Muscle of leg (tissue), 16 donors: ENCODE measurements at places on chromosomes 11 and 22. TPM values are rescaled to one million over a fixed set of nuclear protein-coding genes. Genes with fewer than 3 reads are reported as not detected.

DNA sequence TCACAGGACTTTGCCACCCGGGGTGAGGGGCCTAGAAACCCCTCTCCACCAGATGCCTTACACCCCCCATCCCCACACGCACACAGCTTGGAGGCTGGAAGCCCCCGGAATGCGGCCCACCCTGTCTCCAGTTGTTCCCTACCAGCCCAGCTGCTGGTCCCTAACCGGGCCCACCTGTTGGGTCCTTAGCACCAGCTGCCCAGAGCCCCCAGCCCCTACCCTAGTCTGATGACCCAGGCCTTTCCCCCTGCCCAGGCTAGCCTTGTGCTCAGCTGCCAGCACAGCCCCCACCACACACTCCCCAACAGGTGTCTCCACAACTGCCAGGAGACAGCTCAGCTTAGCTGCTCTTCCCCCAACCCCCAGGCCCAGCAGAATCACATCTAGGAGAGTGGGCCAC lies 67.1 kb downstream of the CDKN1C start:
- H3K36me3 ChIP-seq = no peaks in the 10 kb centered on the region
- H3K4me1 ChIP-seq = peaks cover 30% of the 10 kb centered on the region
- H3K27me3 ChIP-seq = peaks cover 2% of the 10 kb centered on the region
- H3K27ac ChIP-seq = no peak overlapping the region

DNA sequence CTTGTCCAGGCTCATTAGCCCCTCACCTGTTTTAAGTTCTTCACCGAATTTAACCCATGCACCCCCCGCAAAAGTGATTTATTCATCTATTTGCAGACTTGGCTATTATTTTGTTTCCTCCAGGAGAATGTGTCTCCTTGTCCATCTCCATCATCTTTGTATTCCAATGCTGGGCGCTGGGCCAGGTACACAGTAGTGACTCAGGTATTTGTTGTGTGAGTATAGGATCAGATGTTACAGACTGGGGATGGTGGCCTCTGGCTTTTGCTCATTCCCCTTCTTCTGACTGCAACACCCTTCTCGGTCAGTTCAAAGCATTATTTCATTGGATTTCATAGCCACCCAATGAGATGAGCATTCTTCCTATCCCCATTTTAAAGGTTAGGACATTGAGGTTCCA lies 408.2 kb downstream of the MN1 start:
- peaks cover 23% of the 10 kb centered on the region for H3K27me3 ChIP-seq
- H3K36me3 ChIP-seq = no peaks in the 10 kb centered on the region
- no peak overlapping the region for H3K27ac ChIP-seq
- no peak overlapping the region for H3K4me3 ChIP-seq
- no peaks in the 10 kb centered on the region for H3K4me1 ChIP-seq

DNA sequence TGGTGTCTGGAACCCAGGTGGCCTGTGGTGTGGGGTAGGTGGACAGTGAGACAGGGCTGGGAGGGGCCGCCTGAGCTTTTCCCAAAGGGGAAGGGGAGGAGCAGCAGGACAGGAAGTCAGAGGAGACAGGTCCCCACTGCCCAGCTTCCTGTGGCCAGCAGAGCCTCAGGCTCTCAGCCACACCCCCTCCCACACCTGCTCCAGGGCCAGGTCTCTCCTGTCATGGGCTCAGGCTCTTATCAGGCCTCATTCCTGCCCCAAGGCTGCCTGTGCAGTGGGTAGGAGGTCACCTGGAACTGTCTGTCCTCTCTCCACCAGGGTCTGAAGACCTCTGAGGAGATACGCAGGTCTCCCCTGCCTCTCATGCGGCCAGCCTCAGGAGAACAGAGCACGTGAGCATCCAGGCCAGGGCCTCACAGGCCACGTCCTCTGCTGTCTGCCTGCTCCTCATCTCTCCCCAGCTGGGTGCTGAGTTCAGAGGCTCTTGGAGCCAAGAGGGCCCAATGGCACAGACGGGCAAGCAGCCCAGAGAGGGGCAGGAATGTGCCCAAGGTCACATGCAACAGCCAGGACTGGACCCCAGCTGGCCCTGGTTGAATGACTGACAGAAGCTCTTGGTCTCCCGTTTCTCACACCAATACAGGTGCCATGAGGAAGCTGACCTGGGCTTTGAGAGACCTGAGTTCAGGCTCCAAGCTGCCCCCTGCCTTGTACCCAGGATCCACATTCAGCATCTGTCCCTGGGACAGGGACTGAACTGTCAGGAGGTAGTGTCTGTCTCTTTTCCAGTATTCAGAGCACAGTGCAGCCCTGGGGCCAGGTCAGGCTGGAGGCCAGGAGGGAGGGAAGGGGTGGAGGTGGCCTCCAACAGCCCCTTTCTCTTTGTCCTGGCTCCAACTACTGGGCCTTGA lies 16.7 kb downstream of the STARD10 start:
- peaks cover 65% of the 10 kb centered on the region for H3K4me1 ChIP-seq
- no peak overlapping the region for H3K27ac ChIP-seq
- no peak overlapping the region for H3K4me3 ChIP-seq
- no peak for DNase-seq
- peaks cover 4% of the 10 kb centered on the region for H3K36me3 ChIP-seq
- peaks cover 8% of the 10 kb centered on the region for H3K27me3 ChIP-seq

DNA sequence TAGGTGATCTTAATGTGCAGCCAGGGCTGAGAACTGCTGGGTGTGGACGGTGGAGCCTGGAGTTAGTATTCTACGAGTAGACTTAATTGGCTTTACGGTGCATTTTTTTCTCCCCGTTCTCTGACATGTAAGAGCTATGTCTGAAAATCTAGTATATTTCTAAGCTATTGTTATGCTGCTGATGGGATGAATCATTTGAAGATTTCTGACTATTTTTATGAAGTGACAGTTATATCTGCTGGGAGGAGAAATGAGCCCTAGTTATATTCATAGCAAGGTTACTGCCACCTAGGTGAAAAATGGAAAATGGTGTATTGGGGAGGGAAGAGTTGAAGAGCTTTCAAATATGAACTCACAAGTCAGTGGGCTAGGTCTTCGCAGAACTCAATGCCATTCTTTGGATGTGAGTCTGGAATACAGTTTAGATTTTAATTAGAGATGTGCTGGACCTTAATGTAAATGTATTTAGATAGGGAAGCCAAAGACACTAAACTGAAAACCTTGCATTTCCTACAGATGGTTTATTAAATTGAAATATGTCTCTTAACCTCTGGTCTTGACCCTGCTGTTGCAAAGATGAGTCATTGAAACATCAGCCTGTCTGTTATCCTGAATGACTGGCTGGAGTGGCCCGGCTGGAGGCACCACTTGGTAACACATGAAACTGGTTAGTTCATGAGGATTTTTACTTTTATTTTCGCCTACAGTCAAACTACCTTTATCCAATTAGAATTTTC lies 293.7 kb downstream of the DDX10 start:
- no peaks in the 10 kb centered on the region for H3K27me3 ChIP-seq
- no peaks in the 10 kb centered on the region for H3K36me3 ChIP-seq
- no peak overlapping the region for H3K27ac ChIP-seq
- DNase-seq = no peak
- H3K4me3 ChIP-seq = no peak overlapping the region

DNA sequence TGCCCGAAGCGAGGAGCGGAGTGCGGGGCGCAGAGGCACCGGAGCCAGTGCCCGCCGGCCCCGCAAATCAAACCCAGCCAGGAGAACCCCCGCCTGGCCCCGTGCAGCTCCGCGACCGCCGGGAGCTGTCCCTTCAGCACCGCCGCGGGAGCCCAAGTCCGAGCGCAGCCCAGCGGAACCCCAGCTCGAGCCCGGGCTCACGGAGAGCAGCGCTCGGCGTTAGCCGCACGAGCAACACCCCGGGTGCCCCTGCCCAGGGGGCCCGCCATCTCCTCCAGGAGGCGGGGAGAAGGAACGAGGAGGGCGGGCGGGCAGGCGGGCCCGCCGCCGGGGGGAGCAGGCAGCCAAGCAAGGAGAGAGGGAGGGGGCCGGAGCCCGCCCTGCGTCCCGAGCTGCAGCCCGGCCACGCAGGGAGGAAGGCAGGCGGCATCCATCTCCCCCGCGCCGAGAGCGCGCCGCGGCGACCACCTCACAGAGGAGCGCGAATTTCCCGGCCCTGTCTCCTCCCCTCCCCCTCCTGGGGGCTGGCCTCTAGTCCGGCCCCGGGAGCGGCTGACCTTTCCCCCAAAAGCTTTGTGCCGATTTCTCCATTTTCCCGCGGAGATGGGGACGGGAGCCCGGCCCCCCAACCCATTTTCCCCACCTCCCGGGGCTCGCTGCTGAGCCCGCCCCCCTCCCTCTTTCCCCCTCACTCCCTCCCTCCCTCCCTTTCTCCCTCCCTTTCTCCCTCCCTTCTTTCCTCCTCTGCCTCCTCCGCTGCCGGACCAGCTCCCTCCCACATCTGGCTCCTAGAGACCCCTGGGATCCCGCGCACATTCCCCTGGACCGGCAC lies 621 bp downstream of the KCNC1 start:
- H3K36me3 ChIP-seq = peaks cover under 1% of the 10 kb centered on the region
- DNase-seq = peak; percentile 91
- H3K4me3 ChIP-seq = peak overlapping the region; percentile 21
- H3K27me3 ChIP-seq = peaks cover 65% of the 10 kb centered on the region
- H3K27ac ChIP-seq = no peak overlapping the region

DNA sequence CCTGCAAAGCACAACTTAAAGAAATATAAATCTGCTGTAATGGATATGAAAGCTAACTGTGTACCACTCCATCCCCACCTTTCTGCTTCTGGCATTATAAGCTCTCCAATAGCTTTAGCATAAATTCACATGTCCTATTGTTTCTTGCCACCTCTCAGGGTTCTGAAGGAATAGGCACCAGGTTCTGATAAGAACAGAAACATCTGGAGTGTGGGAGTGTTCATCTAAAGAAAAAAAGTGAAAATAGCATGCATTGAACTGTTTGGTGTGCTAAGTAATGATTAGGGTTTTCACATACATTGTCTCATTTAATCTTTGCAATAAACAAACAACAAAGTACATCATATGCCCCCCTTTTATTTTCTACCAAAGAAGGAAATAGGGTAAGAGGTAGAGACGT lies 72.3 kb downstream of the FAM76B start:
- H3K27me3 ChIP-seq = no peaks in the 10 kb centered on the region
- no peak overlapping the region for H3K27ac ChIP-seq
- H3K36me3 ChIP-seq = no peaks in the 10 kb centered on the region
- no peak overlapping the region for H3K4me3 ChIP-seq
- DNase-seq = no peak
- no peaks in the 10 kb centered on the region for H3K4me1 ChIP-seq

DNA sequence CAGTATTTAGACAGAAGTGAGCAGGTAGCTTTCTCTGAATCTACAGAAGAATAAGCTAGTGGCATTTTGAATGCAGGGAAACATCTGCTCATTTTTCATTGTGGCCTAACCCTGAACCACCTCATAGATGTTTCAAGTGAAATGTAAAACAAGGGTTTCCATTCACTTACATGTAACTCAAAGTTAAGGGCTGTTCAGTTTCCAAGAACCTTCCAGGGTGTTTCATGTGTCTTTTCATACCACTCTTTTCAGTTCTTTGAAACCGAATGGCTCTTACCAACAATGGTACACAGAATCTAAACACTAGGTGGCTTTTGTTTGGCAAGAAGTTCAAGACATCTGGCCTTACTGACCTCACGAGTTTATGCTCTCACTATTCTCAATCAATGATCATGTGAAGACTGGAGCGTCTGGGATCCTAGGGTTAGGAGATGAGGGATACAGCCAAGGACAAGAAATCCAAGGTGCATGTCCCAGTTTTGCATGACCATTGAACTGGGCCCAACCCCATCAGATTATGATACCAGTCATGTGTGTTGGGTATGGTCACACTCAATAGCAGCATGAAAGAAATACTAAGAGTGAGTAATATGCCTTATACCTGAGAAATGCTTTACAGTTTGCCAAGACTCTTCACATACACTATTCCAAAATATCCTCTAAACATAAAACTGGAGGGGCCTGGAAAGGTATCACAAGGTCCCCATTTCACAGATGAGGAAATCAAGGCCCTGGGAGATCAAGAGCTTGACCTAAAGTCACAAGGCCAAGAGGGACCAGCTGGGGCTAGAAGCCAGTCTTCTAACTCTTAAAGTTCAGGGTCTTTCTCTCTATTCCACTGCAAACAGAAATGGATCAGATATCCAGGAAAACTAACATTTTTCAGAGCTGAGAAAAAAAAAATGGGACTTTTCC lies 92.7 kb downstream of the ETS1 start:
- H3K36me3 ChIP-seq = peaks cover 5% of the 10 kb centered on the region
- H3K27ac ChIP-seq = peak overlapping the region; percentile 31
- H3K4me1 ChIP-seq = peaks cover 37% of the 10 kb centered on the region

DNA sequence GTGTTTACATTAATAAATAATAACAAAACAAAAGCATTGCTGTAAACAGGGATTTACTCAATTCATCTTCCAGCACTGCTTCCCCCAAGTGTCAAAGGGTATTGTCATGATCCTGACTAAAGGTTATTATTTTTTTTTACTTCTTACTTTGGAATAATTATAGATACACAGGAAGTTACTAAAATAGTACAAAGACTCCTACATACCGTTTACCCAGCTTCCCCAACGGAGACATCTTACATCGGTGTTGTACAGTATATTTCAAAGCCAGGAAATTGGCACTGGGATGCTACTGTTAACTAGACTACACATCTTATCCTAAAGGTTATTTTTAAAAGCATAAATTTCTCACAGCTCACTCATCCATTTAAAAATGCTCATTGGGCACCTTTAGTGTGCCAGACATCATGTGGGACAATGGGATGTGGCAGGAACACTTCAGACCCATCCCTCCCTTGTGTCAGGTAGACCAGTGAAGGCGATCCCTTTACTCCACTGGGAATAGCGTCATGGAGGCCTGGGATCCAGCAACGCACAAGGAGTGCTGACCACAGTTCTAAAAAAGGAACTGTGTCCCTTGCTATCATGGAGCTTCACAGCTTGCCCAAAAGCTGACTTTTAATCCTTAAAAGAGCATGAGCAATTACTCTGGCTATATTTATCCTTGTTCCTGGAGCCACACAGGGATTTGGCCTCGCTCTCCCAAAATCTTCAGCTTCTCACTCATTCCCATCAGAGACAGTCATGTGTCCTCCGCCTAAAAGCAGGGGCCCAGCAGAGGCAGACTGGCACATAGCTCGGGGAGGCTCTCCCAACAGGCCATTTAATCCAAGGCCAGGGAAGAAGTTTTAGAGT lies 3.1 kb upstream of the IRAG1 start:
- H3K36me3 ChIP-seq = no peaks in the 10 kb centered on the region
- no peaks in the 10 kb centered on the region for H3K27me3 ChIP-seq
- DNase-seq = peak; percentile 22
- H3K27ac ChIP-seq = peak overlapping the region; percentile 31
- peaks cover 26% of the 10 kb centered on the region for H3K4me1 ChIP-seq

DNA sequence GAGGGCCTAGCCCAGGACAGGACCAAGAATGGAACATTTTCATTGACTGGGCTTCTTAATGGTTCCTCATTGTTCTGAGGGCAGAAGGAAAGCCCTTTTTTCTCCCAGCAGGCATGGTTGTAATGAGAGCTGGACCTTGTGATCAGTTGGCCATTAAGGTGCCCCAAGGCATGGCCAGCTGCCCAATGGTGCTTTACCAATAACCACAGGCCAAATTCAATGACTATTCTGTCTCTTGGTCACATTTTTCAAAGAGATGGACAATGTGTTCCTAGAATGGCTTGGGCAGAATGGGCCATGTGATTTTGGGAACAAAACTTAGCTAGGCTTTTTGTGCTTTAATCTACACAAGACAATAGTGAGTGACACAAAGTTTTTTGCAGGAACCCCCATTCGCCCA lies 7.3 kb downstream of the NAV2 start:
- H3K27ac ChIP-seq = no peak overlapping the region
- peaks cover 5% of the 10 kb centered on the region for H3K4me1 ChIP-seq
- no peak overlapping the region for H3K4me3 ChIP-seq
- H3K27me3 ChIP-seq = peaks cover 18% of the 10 kb centered on the region

CCDC73 gene
- not detected for polyA plus RNA-seq

KCNJ4 gene
- 0.37 TPM for polyA plus RNA-seq

PDE3B gene
- polyA plus RNA-seq = 2.2 TPM

PHLDB1 gene
- 97.9 TPM for polyA plus RNA-seq

KLHDC7B gene
- not detected for polyA plus RNA-seq

HORMAD2 gene
- not detected for polyA plus RNA-seq
